ENCODE measurements at places on chromosomes 6 and 20.

DNA sequence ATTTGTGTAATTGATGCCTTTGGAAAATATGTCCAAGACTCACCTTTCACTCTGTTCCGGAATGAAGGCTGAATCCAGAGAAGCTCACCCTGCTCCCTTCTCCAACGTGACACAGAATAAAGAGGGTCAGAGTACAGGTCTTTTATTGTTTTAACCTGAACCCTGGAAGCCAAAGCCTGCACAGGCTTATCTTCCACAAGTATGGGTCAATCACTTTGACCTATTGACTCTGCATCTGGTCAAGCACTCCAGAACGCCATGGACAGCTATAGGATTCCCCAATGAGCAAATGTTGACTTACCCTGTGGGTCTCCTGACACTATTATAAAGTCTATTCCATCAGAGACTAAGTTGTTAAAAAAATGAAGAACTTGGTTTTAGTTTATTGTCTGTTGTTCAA, 158.4 kb upstream of the MYLIP start:
- no peak for DNase-seq

GRCh38 chr20:45017281-45017680, 51.0 kb downstream of the STK4 start:
- DNase-seq = no peak

DNA sequence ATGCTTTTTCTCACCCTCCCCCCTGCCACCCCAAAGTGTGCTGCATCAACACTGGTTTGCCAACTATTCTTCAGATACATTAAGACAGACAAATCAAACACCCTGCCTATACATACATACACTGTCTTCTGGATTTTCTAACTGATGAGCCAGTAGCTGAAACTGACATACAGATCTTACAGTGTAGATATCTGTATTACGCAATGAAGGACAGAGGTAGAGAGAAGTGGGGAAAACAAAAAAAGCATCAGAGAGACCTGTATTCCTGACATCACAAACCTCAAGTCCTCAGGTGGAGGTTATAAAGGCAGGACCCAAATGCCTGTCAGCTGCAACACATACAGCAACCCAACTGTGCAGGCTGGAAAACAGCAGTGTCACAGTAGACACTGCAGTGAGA, 535.4 kb downstream of the HACE1 start:
- no peak for DNase-seq

- peak; percentile 53 for DNase-seq
Measured at GRCh38 chr20:652615-653109, 338 bp downstream of the SRXN1 start.

- no peak for DNase-seq
Measured at GRCh38 chr6:1679031-1679687, 69.4 kb downstream of the FOXC1 start.

- DNase-seq = no peak
Measured at GRCh38 chr6:28600245-28600644, 74.6 kb downstream of the GPX5 start.

DNA sequence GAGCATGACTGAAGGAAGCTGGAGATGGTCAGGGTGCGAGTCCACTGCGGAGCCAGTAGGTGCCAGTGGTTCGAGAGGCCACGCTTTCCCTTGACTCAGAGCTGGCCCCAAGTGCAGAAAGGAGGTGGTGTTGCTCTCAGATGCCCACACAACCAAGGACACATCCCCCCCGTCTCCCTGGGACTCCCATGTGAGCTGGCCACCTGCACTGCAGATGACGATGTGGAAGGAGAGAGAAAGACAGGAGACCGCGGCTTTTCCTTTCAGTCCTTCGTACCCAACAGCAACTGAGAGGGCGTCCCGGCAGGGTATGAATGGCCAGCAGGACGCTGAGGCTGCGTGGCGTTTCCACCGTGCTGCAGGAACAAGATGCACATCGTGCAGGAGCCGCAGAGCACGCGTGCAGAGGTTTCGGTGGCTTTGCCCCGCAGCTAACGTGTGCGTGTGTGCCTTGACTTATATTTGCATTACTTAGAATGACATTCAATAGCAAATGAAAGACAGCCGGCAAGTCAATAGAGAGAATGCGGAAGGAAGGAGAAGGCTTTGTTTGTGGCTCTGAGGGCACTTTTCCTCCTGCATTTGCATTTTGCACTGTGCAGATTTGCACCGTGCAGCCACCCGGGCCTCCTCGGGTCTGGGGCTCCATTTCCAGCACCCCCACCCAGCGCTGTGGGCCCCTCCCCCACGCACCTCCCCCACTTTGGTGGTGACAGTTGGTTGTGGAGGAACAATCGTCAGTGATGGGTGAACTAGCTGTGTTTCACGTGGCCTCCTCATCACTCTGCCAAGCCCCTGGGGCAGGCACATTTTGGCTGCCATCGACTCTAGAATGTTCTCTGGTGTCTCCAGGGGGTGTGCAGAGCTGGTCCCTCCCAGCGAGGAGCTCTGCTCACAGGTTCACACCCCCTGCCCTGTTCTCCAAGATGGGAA, 26.4 kb upstream of the BHLHE23 start:
- DNase-seq = peak; percentile 48

DNA sequence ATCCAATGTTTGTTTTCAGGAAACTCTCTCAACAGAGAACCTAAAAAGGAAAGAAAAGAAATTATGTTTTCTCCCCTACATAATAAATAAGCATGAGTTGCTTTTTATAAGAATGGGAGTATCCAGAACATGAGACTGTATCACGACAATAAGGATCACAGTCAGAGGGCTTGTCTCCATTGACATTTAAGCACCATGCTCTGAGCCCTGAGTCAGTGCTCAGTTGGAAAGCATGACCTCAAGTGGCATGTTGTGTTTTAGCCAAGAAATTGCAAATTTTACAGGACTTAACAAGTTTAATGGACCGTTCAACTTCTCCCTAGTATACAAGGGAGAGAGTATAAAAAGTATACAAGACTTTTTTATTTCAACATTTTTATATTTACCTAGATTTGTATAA, 431.6 kb downstream of the GJA1 start:
- no peak for DNase-seq

DNA sequence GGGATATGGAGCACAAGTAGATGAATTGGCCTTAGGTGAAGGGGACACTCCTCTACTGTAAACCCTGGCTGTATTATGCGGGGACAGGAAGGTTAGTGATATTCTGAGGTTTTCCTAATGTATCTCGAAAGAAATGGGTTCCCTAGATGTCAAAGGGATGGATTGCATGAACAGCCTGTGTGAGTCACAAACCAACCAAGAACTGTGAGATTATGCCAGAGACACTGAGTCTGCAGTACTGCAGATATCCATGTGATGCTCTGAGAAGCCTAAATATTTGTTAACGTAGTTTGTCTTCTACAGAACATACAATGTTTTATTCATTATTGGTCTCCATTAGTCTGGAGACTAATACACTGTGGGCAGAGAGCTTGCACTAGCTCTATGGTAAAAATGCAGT, 182.2 kb downstream of the AKAP7 start:
- DNase-seq = no peak

DNA sequence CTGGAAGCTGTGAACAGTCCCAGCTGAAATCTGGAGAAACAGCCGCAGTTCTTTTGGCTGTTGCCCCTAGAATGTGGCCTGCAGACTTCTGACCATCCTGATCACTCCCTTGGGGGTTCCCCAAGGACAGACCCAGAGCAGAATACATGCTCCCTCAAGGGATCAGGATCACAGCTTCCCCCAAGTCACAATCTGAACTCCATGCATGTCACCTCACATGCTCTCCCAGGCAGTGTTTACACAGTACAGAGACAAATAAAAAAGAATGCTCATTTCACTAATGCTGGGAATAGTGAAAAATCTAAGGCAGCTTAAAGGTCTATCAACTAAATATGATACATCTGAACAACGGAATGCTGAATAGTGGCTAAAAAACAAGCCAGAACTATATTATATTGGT, 20.5 kb downstream of the SPAG4 start:
- no peak for DNase-seq

DNA sequence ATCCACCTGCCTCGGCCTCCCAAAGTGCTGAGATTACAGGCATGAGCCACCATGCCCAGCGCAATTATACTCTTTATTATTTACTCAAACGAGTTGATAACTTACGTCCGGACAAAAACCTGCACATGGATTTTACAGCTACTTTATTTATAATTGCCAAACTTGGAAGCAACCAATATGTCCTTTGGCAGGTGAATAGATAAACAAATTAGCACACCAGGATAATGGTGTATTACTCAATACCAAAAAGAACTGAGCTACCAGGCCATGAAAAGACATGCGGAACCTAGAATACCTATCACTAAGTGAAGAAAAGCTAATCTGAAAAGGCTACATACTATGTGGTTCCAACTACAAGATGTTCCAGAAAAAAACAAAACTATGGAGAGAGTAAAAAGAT, 168.1 kb downstream of the ASCC3 start:
- DNase-seq = no peak

- no peak for DNase-seq
Measured at GRCh38 chr20:45510242-45510862, 5.1 kb downstream of the SPINT3 start.
